ENCODE measurements at places on chromosomes 3 and 15.

GRCh38 chr3:3998140-3998922 lies 199.1 kb downstream of the LRRN1 start:
- DNase-seq: peak; percentile 71

GRCh38 chr3:4504340-4505261 lies 11.5 kb downstream of the ITPR1 start:
- peak; percentile 31 for DNase-seq

- DNase-seq: no peak
Observed at GRCh38 chr15:96184297-96184696, 146.2 kb upstream of the NR2F2 start.

DNA sequence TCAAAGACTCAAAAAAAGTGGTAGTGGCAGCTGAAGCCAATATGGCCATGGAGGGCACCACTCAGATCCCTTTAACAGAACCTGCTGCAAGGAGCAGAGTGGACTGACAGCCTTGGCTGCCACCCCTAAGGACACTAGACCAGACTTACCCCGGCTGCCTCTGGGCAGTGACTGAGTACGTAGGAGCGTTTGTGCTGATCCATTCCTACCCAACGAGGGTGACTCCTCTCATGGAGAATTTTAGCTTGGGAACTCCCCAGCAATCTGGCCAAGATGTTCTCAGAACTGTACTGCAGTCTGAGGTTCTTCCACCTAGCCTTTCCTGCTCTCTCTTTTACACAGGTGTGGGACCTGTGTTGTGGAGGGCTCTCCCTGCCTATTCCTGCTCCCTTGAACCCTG lies 22.1 kb downstream of the CLEC3B start:
- no peak for DNase-seq

- peak; percentile 77 for DNase-seq
Observed at GRCh38 chr3:72997421-72997961, 880 bp downstream of the PPP4R2 start.

GRCh38 chr3:61981060-61981459 lies 392.3 kb downstream of the FEZF2 start:
- no peak for DNase-seq

DNA sequence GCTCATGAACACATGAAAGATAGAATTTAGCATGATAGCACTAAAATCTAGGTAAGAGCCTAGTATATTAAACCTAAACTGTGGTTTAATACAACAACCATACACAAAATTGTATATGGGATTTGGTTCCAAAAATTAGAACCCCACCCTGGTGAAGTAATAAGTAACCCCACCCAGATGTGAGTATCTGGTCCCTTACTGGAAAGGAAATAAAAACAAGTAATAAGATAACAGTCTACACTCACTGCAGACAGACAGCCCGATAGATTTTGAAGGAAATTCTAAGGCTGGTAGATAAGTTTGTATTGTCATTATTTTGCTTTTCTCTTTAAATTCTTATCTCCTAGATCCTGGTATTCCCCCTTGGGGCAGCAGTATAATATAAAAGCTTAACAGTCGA lies 184.9 kb downstream of the ZBTB20 start:
- DNase-seq: no peak

- DNase-seq: peak; percentile 84
Observed at GRCh38 chr15:73700041-73700842, 16.1 kb downstream of the CD276 start.

- DNase-seq: peak; percentile 7
Observed at GRCh38 chr3:25903371-25904129, 113.7 kb downstream of the OXSM start.

DNA sequence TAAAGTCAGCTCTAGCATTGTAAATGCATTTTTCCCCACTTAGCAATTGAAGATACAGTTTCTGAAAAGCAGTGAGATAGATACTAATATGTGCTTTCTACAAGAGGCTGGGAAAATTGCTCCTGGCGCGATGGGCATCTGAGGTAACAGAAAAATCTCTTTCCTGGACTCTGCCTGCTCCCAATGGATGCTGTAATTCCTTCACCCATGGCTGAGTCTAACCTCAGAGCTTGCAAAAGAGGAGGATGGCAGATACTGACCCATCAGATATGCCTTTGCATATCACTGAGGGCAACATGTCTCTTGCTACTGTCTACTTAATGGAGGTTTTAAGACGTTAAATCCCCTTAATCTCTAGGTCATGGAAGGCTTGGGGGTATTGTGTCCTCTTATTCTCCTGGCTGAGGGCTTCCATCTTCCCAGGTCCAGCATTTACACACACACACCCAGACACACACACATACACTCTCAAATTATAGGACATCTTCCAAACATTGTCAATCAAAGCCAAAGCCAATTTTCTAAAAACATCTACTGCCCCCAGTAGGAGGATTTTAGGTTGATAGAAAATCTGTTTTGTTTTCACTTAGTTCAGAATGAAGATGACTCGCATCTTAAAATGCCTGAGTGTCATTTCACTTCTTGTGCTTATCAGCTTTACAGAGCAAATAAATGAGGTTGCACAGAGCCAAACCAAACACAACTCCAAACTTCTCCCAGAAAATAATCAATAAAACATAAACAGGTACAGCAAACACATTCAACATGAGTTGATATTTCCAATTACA lies 2.4 kb downstream of the TRPM1 start:
- DNase-seq: peak; percentile 31

DNA sequence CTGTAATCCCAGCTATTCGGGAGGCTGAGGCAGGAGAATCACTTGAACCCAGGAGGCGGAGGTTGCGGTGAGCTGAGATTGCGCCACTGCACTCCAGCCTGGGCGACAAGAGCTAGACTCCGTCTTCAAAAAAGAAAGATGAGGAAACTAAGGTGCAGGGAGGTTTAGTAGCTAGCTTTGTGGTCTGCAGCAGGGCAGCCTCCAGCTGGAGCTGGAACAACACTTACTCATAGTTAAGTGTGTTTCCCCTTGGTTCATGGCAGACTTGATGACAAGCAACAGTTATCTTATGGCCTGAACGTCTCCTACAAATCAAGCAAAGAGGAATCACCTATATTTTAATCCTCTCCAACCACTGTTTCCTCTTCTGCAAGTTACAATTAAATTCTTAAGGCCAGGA lies 12.6 kb downstream of the KAT2B start:
- DNase-seq: peak; percentile 34

DNA sequence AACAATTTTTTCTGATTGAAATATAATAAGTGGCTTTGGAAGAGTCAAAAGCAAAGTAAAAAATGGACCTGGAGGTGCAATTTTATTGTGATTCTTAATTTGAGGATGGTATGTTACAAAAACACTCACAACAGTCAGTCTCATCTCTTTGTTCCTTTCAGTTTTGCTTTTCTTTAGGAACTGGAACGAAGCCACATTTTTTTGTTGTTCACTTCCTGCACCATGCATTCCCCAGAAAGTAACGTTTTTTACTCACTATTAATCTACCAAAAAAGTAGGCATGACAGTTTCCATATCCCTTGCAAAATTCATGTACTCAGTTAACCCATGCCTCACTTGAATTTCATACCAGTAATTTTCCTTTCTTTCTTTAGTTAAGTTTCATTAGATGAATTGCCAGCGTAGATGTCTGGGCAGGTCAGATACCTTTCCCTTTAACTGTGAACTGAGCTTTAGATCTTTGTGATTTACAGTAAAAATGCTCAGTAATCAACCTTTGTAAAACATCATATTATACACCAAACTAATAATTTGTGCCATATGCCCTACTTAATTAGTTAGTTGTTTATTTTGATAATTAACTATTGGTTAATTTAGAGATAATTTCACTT lies 384.3 kb downstream of the ROBO1 start:
- DNase-seq: no peak

GRCh38 chr3:198032039-198032936 lies 72.3 kb downstream of the LMLN start:
- DNase-seq: no peak

GRCh38 chr15:80580536-80581260 lies 114.4 kb upstream of the ABHD17C start:
- no peak for DNase-seq

GRCh38 chr3:66722675-66723074 lies 221.9 kb upstream of the LRIG1 start:
- no peak for DNase-seq

- DNase-seq: no peak
Observed at GRCh38 chr3:167863811-167864551, 128.5 kb downstream of the SERPINI1 start.

- no peak for DNase-seq
Observed at GRCh38 chr3:52880047-52880446, 17.3 kb downstream of the STIMATE start.

Measured in NB4 (cell line).